NCI-H1436 treated with DMSO at 0.1 percent for 48 hours (cell line): ENCODE measurements at places on chromosomes 16 and 17.
A peak's percentile ranks its signal among the peaks of the same experiment; 100 is the strongest.

DNA sequence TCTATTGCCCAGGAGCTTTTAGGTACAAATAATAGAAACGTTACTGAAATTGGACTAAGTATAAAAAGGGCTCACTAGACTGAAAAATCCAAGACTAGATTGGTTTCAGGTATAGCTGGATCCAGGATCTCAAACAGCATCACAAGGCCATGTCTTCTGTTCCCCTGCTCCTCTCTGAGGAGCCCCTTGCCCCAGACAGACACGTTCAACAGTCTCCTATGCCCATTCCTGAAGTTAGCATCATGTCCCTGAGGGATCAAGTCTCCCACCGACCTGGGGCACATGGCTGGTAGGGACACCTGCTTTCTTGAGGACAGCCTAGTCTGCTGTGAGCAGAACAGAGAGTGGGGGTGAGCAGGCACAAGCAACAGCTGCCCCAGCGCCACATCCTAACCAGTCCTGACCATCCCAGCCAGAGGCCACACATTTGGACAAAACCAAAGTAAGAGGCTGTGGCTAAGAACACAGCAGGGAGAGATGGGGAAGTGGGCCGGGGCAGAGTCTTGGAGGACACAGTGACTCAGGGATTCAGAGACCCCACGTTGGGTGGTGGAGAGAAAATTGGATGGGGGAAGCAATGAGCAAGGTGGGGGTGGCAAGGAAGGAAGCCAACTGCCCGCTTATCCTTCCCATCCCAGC lies 10.5 kb upstream of the MMP2 start:
- DNase-seq = no peak

DNA sequence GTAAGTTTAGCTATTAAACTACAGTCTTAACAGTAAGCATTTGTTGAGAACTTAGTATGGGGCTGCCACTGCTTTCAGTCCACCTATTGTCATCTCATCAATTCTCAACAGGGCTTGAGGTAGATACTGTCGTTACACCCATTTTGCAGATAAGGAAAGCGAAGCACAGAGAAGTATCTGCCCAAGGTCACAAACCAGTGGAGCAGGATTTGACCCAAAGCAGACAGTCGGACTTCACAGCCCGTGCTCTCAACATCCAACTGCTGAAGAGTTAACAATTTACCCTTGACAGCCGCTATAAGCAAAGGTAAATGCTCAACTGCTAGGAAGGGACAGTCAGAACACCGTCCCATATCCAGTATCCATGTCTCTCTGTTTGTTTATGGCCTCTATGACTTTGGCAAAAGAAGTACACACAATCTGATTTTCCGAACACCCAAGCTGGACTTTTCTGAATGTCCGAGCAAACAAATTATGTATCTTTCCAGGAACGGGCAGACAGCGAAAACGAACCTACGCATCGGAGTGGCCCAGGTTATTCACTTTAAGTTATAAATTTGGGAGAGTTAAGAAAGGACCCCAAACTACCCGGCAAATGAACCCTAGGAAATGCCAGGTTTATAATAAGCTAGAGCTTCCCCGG lies 1.2 kb downstream of the SIAH1 start:
- DNase-seq = no peak

DNA sequence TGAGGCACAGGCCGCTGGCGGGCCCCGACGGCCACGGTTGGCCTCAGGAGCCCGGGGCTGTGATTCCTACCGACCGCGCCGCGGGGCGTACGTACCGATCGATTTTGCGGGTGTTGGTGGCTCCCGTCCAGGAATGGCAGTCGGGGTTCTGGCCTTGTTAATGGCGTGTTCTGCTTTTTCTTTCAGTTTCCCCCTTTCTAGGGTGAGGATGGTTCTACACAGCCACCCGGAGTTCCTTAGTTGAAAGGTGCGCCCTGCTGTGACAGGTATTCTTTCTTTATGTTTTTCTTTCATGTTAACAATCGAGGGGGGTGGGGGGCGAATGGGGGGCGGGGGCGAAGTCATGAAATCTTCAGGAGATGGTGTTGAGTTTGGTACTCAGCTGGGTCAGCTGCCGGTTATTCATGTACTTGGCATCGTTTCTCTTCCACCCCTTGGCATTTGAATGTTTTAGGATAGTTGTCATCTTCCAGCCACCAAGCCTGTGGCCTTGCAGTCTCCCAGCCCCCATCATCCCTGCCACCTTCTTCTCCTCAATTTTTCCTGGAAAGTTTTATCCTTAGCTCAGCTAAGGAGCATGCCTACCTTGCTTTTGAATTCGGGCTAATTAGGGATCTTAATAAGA lies 802 bp downstream of the CYLD start:
- DNase-seq = no peak

GRCh38 chr17:43584666-43585102 lies 38.5 kb upstream of the ETV4 start:
- DNase-seq = no peak

DNA sequence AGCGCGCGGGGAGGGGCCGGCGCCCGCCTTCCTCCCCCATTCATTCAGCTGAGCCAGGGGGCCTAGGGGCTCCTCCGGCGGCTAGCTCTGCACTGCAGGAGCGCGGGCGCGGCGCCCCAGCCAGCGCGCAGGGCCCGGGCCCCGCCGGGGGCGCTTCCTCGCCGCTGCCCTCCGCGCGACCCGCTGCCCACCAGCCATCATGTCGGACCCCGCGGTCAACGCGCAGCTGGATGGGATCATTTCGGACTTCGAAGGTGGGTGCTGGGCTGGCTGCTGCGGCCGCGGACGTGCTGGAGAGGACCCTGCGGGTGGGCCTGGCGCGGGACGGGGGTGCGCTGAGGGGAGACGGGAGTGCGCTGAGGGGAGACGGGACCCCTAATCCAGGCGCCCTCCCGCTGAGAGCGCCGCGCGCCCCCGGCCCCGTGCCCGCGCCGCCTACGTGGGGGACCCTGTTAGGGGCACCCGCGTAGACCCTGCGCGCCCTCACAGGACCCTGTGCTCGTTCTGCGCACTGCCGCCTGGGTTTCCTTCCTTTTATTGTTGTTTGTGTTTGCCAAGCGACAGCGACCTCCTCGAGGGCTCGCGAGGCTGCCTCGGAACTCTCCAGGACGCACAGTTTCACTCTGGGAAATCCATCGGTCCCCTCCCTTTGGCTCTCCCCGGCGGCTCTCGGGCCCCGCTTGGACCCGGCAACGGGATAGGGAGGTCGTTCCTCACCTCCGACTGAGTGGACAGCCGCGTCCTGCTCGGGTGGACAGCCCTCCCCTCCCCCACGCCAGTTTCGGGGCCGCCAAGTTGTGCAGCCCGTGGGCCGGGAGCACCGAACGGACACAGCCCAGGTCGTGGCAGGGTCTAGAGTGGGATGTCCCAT lies 232.8 kb downstream of the SEC14L1 start:
- DNase-seq = no peak

DNA sequence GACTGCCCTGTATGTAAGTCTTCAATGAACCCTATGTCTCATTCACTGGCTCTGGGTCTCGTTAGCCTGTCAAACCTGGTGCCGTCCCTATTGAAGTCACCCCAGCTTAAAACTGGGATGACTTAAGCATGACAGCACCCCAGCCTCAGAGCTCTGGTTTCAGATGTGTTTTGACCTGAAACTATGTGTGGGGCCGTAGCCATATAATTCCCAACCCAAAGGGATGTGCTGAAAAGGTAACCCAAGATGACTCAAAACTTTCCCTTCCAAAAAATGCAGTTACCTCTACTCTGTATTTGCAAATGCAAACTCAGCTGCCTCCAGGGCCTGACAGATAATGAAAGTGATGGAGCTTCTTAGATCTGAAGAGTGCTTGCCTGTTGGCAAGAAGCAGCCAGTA lies 478.3 kb upstream of the ERCC4 start:
- DNase-seq = no peak

DNA sequence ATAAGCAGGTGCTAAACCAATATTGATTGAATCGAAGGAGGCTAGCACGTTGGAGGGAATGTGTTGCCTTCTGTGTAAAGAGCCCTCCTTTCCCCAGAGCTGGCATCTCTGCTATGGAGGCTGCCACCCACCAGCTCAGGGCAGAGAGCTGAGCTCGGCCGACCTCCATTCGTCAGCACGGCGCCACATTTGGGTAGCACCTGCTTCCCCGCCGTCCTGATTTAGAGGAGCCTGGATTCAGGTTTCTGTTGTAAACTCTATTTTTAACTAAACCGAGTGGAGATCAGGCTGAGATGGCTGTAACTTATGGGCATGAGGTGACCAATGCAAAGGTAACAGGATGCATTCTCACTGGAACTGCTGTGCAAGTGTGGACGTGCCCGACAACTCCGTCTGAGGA lies 172.5 kb downstream of the CCDC182 start:
- no peak for DNase-seq

DNA sequence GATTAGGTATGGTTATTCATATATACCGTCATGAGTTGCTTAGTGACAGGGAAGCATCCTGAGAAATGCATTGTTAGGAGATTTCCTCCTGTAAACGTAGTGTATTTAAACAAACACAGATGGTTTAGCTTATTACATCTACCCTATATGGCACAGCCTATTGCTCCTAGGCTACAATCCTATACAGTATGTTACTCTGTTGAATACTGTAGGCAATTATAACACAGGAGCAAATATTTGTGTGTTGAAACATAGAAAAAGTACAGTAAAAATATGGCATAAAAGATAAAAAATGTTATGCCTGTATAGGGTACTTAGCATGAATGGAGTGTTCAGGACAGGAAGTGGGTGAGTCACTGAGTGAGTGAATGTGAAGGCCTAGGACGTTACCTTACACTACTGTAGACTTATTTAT lies 157.7 kb downstream of the CDH11 start:
- DNase-seq = no peak

DNA sequence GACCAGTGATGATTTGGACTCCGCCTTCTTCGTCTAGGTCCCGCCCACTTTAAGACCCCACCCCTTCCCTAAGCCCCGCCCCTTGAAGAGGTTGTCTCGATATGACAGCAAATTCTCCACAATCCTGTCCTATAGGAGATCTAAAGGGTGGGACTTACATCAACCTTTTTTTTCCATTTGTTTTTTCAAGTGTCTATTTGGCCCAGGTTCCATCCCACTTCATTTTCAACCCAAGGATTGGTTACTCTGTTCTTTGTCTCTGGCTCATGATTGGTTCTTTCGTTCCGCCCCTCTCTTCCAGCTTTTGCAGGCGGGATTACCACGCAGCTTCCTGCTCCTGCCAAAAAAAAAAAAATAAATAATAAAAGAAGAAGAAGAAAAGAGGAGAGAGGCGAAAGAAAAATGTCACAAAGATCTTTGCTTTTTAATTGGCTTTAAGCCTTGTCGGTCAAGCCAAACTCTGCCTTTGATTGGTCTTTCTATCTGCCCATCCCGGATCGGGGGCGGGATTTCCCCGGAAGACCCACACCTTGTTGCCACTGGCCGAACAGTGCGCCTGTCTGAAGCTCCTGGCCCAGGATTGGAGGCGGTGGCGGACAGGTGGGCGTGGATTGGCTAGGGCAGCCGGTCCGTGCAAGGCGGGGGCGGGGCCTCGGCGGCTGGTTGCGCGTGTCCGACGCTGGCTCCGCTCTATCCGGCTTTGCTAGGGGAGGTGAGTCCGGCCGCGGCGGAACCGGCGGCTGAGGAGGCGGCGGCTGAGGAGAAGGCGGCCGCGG lies 1.2 kb upstream of the NLK start:
- DNase-seq = peak; percentile 100

GRCh38 chr16:12519986-12520385 lies 283.7 kb downstream of the CPPED1 start:
- DNase-seq = no peak

DNA sequence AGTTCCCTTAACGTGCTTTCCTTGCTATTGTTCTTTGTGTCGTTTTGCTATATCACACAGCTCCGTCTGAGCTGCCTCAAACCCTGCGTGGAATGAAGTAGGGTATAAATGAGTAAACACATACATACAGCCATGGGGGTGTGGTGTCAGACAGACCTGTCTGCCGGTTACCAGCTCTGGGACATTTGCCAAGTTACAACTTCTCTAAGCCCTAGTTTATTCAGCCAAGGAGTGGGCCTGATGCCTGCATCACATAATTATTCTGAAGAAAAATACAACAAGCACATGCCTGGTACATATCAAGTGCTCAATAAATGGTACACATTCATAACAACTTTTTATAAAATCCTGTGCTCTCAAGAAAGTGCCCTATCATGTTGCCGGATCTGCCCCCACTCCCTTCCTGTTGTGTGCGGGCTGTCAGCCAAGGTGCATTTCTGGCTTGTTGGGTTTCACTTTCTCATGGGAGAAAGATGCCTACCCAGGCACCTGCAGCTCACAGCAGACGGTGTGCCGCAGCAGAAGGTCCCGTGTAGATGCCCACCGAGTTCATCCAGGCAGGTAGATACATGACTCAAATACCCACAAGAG lies 30.5 kb downstream of the SMPD3 start:
- peak; percentile 74 for DNase-seq

GRCh38 chr17:61878984-61879612 lies 15.8 kb upstream of the BRIP1 start:
- no peak for DNase-seq

DNA sequence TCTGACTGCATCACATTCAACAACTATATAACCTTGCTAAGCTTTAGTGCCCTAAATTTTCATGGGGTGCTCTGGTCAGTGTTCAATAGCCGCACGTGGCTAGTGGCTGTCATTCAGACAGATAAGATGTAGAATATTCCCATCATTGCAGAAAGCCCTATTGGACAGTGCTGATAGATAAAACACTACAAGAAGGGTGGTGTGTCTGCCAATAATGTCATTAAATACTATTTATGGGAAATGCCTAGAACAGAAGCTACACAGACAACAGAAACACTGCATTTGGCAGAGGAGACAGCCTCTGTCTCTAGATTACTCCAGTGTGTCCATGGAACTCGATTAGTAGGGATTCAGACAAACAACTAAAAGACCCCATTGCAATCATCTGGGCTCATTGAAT lies 28.4 kb upstream of the PMP22 start:
- DNase-seq = no peak

DNA sequence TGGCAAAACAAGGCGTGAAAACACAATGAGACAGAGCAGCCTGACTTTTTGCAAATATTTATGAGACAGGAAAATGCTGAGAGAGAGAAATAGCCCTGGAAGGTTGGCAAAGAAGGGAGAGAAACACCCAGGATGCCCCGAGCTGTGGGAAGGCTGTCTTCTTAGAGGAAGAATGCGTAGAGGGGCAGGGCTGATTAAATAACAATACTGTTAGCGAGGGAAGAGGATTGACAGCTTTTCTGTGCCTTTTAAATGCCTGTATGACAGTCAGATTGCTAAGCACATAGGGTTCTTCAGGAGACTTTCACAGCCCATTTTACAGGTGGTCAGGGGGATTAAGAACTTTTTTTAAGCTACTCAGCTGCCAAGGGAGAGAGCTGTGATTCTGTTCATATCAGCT lies 219.2 kb downstream of the SHISA9 start:
- DNase-seq = no peak
